ENCODE measurements at places on chromosomes 1 and 21.

GRCh38 chr1:182563095-182563494, 26.0 kb downstream of the RNASEL start:
- DNase-seq = no peak

DNA sequence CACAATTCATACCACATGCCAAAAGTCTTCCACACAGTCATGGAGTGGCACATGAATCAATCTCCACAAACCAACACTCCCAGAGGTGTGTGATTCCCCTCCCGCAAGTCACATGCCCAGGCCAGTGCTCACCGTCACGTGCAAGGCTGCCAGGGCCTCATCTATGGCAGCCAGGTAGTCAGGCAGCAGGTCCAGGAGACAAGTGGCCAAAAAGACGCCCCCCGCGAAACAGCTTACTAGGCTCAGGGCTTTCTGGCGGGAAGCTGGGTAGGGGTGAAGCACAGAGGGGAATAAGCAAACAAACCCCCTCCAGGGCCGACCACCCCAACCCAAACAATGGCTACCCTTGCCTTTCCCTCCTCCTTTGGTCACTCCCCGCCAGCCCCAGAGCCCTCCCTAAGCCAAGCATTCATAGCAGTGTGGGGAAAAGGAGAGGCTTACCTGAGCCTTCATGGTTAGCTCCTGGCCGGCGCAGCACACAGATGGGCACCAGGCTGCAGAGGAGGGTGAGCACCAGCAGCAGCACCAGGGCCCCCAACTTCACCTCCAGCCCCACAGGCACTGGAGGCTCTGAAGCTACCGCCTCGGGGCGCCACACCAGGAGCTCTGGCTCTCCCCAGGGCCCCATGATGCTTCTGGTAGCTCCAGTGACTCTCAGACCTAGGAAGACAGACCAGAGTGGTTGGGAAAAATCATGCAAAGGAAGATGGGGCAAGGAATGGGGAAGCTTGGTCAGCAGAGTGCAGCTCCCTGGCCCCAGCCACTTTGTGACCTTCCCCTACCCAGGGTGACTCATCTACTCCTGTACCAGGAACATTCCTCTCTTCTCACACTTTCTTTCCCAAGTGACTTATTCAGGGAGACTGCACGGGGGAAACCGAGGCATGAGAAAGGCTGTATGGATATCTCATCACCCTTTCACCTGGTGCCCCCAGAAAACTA, 978 bp downstream of the SLC39A1 start:
- DNase-seq = no peak

DNA sequence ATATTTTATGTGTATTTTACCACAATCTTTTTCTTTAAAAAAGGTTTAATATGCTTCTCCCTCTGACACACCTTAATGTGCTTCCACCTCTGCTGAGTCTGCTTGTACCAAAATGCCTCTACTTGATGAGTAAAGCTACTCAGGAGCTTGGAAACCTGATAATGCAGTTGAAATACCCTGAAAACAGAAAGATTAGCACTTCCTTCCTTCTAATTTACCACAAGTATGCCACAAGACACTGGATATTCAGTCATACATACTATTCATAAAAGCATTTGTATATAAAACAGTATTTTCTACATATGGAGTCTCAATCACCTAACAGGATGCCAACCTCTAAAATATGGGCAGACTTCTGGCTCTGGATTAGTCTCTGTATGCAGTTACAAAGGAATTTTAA, 55.0 kb downstream of the SLC35D1 start:
- DNase-seq = no peak

DNA sequence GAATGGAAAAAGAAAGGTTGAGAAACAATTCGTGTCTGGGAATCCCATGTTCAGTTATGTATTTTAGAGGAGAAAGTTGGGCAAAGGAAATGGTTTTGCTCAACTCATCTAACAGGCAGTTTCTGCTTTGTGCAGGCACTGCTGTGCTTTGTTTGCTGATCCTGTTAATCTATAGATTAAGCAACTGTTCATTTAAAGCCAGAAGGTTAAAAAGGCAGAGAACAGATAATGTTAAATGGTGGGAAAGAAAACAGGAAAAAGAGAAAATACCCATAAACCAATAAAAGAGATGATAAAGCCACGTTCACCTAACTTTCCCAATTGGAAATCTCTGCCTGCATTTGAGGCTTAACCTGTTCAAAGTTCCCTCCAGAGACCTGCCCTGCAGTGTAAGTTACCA, 70.0 kb downstream of the APP start:
- DNase-seq = no peak

GRCh38 chr1:157849229-157849875, 7.7 kb upstream of the CD5L start:
- no peak for DNase-seq

GRCh38 chr21:44415073-44416025, 40.0 kb upstream of the LRRC3 start:
- DNase-seq = no peak

- no peak for DNase-seq
Observed at GRCh38 chr1:92774407-92774806, 10.5 kb downstream of the EVI5 start.

- DNase-seq = no peak
Observed at GRCh38 chr1:189960769-189961168, 516.9 kb downstream of the BRINP3 start.

GRCh38 chr1:16387201-16388188, 20.5 kb downstream of the SZRD1 start:
- no peak for DNase-seq

DNA sequence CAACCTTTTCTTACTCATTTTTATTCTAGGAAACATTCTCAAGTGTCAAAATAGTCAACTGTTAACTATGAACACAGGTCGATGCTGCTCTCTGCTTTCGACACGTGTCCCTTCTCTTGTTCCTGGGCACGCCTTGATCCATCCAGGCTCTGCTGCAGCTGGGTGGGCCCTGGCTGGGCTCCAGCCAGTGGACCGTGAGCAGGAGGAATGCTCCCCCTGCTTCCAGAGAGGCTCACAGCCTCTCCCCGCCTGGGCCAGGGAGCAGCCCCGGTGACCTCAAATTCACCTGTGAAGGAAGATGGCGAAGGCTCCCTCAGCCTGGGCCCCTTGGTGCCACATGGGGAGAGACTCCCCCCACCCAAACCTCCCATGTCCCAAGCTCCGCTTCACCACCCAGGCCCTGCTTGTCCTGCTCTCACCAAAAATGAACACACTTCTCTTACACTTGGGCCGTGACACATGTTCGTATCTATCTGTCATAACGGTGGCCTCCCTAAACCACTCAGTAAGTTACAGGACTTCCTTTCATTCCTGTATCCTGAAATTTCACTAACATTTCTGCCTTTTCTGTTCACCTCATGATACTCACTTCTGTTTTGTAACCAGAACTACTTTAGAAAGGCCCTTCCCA, 24.6 kb upstream of the ADARB1 start:
- DNase-seq = no peak

DNA sequence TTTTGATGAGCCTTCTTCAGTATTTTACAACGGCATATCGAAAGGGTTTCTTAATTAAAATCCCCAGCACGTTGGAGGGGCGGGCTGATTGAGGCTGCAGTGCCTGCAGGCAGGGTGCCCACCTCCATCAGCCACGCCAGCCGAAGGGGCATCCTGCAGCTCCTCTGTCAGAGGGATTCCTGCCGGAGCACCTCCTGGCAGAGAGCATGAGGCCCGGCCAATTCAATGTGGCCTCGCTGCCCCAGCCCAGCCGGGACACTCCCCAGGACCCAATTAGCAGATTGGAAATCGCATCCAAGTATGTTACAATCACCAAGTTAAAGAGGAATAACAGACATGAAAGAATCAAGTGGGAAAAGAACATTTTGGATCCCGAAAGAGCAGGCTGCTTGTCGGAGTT, 216.6 kb downstream of the ST6GALNAC3 start:
- no peak for DNase-seq

GRCh38 chr1:154327466-154328317, 2.4 kb downstream of the ATP8B2 start:
- no peak for DNase-seq

- DNase-seq = peak; percentile 90
Observed at GRCh38 chr1:157090196-157090647, 9.4 kb downstream of the ETV3L start.

DNA sequence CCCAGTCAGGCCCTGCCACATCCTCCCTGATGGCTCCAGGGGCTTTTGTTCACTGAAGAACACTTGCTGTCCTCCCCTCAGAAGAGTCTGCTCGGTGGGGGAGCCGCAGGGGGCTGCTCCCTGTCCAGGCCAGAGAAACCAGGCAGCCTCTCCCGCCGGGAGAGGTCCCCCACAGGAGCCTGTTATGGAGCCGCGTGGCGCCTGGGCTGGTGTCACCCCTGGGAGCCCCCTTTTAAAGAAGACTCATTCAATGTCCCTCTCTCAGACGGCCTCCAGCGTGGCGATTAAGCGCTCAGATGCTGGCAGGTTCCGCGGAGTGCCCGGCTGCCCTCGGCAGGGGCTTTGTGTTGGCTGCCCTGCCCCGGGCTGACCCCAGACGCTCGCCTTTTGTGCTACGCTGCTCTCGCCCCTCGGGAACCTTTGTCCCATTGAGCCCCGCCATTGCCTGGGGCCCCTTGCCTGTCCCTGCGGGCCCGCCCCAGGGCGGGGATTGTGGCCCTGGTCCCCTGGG, 43.1 kb downstream of the SKI start:
- no peak for DNase-seq

GRCh38 chr21:41966041-41966833, 12.4 kb upstream of the C2CD2 start:
- DNase-seq = no peak

GRCh38 chr1:209655411-209656231, 3.4 kb upstream of the LAMB3 start:
- DNase-seq = no peak
